ENCODE measurements at places on chromosomes 7 and 10. TPM values are rescaled to one million over a fixed set of nuclear protein-coding genes. Genes with fewer than 3 reads are reported as not detected.

GRCh38 chr10:102633287-102633686, 11.0 kb upstream of the TRIM8 start:
- peak; percentile 48 for DNase-seq
- H3K36me3 ChIP-seq: peaks cover 25% of the 10 kb centered on the region
- peak overlapping the region; percentile 66 for H3K27ac ChIP-seq
- H3K4me3 ChIP-seq: no peak overlapping the region

The TMEM273 gene
- total RNA-seq: 10.2 TPM

The CRHR2 gene
- under 0.01 TPM for total RNA-seq

- H3K27ac ChIP-seq: no peak overlapping the region
- H3K27me3 ChIP-seq: no peaks in the 10 kb centered on the region
- DNase-seq: no peak
- H3K4me1 ChIP-seq: no peaks in the 10 kb centered on the region
Observed at GRCh38 chr10:28254290-28254985, 48.4 kb downstream of the MPP7 start.

DNA sequence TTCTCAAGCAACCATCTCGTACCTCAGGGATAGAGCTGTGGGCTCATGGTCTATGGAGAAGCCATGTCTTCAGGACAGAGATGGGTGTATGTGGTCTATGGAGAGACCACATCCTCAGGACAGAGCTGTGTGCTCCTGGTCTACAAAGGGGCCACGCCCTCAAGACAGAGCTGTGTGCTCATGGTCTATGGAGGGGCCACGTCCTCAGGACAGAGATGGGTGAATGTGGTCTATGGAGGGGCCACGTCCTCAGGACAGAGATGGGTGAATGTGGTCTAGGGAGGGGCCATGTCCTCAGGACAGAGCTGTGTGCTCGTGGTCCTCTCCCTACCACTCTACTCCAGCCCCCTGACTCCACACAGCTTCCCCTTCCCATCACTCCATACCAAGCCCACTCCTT, 117.8 kb downstream of the WDR37 start:
- H3K4me1 ChIP-seq: no peaks in the 10 kb centered on the region
- no peak for DNase-seq
- H3K27me3 ChIP-seq: peaks cover 2% of the 10 kb centered on the region
- no peak overlapping the region for H3K4me3 ChIP-seq

DNA sequence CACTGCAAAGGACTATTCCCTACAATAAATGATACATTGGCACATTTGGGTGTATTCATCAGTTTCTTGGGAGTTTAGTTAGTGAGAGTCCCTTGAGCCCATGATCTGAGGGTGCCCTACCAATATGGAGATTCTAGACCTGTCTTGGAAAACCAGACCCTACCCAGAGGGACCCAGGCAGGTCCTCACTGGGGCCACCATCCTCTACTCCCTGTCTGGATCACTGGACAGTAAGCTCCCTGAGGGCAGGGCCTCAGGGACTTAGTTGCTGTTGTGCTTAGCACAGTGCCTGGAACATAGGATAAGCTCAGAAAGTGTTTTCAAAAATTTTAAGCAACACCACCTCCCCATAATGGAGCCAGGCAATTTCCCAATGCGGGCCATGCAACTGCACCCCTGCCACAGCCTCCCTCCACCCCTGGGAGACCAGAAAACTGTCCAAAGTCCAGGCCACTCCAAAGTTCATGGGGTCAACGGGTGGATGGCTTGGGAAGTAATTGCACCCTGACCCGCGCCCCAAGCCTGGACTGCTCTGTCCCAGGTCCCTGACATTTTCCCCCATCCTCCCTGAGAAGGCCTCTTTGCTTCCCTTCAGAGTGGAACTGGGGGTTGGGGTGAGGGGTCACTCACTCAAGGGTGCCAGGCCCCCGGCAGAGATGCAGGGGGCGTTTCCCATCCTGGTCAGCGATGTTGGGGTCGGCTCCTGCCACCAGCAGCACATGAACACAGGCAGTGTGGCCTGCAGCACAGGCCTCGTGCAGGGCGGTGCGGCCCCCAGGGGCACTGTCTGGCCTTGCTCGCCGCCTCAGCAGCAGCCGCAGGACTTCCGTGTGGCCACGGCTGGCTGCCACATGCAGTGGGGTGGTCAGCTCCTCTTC, 1.0 kb downstream of the ASB10 start:
- no peaks in the 10 kb centered on the region for H3K4me1 ChIP-seq
- H3K27me3 ChIP-seq: no peaks in the 10 kb centered on the region
- DNase-seq: no peak
- no peak overlapping the region for H3K27ac ChIP-seq

GRCh38 chr10:31261511-31262311, 57.3 kb upstream of the ZEB1 start:
- DNase-seq: no peak
- H3K4me3 ChIP-seq: no peak overlapping the region
- no peaks in the 10 kb centered on the region for H3K36me3 ChIP-seq

The PRLHR gene
- 0.05 TPM for total RNA-seq

The ZNF212 gene
- total RNA-seq: 5.9 TPM

DNA sequence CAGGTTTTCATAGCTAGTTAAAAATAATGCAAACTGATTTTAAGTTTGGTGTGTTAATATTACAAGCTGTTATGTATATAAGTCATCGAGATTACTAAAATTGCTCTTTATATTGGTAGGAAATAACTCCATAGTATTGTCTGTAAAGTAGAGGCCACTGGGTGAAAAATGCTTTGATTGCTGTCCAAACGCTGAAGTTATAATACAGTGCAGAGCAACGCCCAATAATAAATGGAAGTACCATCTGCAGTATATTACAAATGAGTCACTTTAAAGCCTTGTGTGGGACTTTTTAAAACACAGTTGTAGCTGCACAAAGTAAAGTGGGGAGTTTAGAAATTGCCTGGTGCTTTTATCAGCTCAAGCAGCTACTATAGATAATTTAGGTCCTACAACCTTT, 196.1 kb downstream of the NXPH1 start:
- H3K27me3 ChIP-seq: no peaks in the 10 kb centered on the region
- H3K4me3 ChIP-seq: no peak overlapping the region
- no peaks in the 10 kb centered on the region for H3K4me1 ChIP-seq
- H3K36me3 ChIP-seq: no peaks in the 10 kb centered on the region
- DNase-seq: no peak
- H3K27ac ChIP-seq: no peak overlapping the region

DNA sequence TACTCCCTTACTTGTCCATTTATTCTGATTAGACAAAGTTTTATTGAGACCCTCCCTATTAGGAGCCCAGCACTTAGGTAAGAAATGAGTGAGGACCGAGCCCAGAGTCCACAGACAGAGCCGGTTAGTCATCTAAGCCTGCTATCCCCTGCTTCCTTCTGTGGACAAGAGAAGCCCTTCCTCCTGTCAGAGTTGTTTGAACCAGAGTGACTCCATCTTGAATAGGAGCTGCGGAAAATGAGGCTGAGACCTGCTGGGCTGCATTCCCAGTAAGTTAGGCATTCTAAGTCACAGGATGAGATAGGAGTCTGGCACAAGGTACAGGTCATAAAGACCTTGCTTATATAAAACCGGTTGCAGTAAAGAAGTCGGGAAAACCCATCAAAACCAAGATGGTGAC, 109.1 kb downstream of the CPXM2 start:
- no peaks in the 10 kb centered on the region for H3K4me1 ChIP-seq
- no peaks in the 10 kb centered on the region for H3K36me3 ChIP-seq
- H3K27me3 ChIP-seq: no peaks in the 10 kb centered on the region
- no peak overlapping the region for H3K27ac ChIP-seq

The PARP12 gene
- total RNA-seq: 43.6 TPM

GRCh38 chr10:62632071-62632809, 172.3 kb upstream of the ADO start:
- H3K27me3 ChIP-seq: no peaks in the 10 kb centered on the region
- no peak overlapping the region for H3K4me3 ChIP-seq
- peaks cover 18% of the 10 kb centered on the region for H3K4me1 ChIP-seq
- no peaks in the 10 kb centered on the region for H3K36me3 ChIP-seq

Measured in thymus (tissue), 14 donors.